ENCODE measurements at places on chromosomes 3 and 15. TPM values are rescaled to one million over a fixed set of nuclear protein-coding genes. Genes with fewer than 3 reads are reported as not detected.

ISLR gene
- 208 TPM for total RNA-seq

DNAJA4 gene
- 26.5 TPM for total RNA-seq

GRIP2 gene
- total RNA-seq: 0.98 TPM

GRCh38 chr3:131350506-131350905 is 31.1 kb upstream of the NUDT16 start:
- H3K4me1 ChIP-seq: no peaks in the 10 kb centered on the region
- H3K4me3 ChIP-seq: no peak overlapping the region
- no peaks in the 10 kb centered on the region for H3K27me3 ChIP-seq
- no peak for DNase-seq

- no peak for DNase-seq
- no peak overlapping the region for H3K4me3 ChIP-seq
- H3K27me3 ChIP-seq: no peaks in the 10 kb centered on the region
- H3K36me3 ChIP-seq: no peaks in the 10 kb centered on the region
These were observed 27.6 kb upstream of the SRPRB start for GRCh38 chr3:133777807-133778568.

- H3K27me3 ChIP-seq: no peaks in the 10 kb centered on the region
- no peaks in the 10 kb centered on the region for H3K4me1 ChIP-seq
- no peak overlapping the region for H3K4me3 ChIP-seq
- DNase-seq: no peak
- no peaks in the 10 kb centered on the region for H3K36me3 ChIP-seq
These were observed 87.5 kb downstream of the RPL39L start for GRCh38 chr3:187051724-187052366.

DNA sequence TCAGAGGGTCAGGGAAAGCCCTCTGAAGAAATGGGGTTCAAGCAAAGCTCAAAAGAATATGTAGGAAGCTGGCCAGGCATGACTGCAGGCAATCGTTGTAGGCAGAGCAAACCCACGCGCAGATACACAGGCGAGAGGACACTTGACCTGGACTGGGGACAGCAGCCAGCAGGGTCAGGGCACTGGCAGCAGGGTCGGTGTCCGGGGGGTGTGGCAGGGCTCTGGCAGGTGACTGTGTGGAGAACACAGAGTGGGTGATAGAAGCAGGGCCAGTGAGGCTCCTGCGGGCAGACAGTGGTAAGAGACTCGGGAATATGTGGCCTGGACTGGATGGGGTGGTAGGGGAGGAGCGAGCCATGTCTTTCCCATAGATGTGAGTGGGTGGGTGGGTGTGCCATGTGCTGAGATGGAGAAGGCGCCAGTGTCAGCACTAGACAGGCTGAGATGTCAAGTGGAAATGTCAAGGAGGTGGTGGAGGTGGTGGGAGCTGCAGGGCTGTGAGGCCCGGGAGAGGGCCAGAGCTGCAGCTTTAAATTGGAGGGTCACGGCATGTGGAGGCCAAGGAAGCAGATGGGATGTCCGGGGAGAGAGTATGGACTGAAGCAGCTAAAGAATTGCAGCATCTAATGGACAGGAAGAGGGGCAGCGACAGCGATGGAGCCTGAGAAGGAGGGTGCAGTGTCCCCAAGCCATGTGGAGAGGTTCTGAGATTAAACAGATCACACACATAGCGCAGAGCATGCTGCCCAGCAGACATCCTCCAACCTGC is 13.4 kb downstream of the TMEM43 start:
- H3K4me1 ChIP-seq: peaks cover 20% of the 10 kb centered on the region
- no peak overlapping the region for H3K4me3 ChIP-seq
- peaks cover 62% of the 10 kb centered on the region for H3K36me3 ChIP-seq
- no peak for DNase-seq
- H3K27me3 ChIP-seq: no peaks in the 10 kb centered on the region

GRCh38 chr3:145678401-145678800 is 482.6 kb downstream of the PLOD2 start:
- H3K27ac ChIP-seq: no peak overlapping the region
- H3K4me3 ChIP-seq: no peak overlapping the region
- DNase-seq: no peak
- no peaks in the 10 kb centered on the region for H3K4me1 ChIP-seq
- H3K27me3 ChIP-seq: no peaks in the 10 kb centered on the region

- no peaks in the 10 kb centered on the region for H3K4me1 ChIP-seq
- H3K27me3 ChIP-seq: no peaks in the 10 kb centered on the region
- no peaks in the 10 kb centered on the region for H3K36me3 ChIP-seq
- no peak overlapping the region for H3K4me3 ChIP-seq
These were observed 383.6 kb upstream of the SEMA6D start for GRCh38 chr15:47333734-47334133.

DNA sequence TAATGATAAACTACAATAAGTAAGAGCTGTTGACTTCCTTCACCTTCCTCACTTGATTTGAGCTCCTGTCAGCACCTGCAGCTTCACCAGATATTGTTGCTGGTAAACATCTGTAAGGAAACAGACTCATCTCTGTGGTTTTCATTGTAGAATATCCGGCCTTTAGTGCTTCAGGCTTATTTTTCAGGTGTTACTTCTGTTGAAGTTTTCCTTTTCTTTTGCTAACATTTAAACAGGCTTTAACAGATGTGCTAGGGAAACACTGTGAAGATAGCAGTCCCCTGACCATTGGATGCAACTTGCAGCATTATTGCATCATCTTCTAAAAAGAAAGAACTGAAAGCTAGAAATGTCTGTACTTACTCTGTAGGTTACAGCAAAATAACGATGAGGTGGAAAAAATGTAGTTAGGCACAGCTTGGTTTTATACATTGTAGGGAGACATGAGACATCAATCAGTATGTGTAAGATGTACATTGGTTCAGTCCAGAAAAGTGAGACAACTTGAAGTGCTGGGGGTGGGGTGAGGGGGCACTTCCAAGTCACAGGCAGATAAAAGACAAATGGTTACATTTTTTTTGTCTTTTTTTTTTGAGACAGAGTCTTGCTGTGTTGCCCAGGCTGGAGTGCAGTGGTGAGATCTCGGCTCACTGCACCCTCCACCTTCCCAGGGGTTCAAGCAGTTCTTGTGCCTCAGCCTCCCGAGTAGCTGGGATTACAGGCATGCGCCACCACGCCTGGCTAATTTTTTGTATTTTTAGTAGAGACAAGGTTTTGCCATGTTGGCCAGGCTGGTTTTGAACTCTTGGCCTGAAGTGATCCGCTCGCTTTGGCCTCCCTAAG is 10.2 kb downstream of the EDEM1 start:
- H3K4me1 ChIP-seq: peaks cover 62% of the 10 kb centered on the region
- no peak for DNase-seq
- no peaks in the 10 kb centered on the region for H3K27me3 ChIP-seq
- H3K36me3 ChIP-seq: peaks cover 37% of the 10 kb centered on the region
- peak overlapping the region; percentile 65 for H3K27ac ChIP-seq

DNA sequence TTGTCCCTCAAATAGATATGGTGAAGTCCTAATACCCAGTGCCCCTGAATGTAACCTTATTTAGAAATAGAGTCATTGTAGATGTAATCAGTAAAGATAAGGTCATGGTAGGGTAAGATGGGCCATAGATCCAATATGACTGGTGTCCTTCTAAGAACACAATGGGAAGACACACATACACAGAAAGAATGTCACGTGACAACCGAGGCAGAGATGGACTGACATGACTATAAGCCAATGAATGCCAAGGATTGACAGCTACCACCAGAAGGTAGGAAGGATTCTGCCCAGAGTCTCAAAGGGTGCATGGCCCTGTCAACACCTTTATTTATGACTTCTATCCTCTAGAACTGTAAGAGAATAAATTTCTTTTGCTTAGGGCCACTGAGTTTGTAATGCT is 231.2 kb downstream of the IL5RA start:
- H3K27me3 ChIP-seq: no peaks in the 10 kb centered on the region
- no peaks in the 10 kb centered on the region for H3K4me1 ChIP-seq
- DNase-seq: no peak
- H3K36me3 ChIP-seq: no peaks in the 10 kb centered on the region
- no peak overlapping the region for H3K4me3 ChIP-seq
- H3K27ac ChIP-seq: no peak overlapping the region

DNA sequence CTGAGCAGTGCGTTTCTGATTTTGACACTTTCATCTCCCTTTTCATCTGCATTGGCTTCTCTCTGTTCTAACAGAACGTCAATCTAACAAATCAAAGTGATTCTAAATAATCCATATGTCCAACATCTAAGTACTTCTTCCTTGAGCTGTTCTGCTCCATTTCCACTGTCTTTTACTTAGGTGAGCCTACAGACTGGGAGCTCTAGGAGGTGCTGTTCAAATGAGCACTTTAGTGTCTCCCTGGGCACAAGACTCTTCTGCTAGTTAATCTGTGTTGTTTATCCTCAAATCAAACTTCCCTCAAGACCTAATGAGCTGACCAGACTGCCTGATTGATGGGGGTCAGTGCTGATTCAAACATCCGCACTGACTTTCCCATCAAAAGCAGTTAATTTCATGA is 408.1 kb downstream of the WDR72 start:
- H3K4me3 ChIP-seq: no peak overlapping the region
- H3K36me3 ChIP-seq: no peaks in the 10 kb centered on the region
- no peak for DNase-seq
- no peaks in the 10 kb centered on the region for H3K27me3 ChIP-seq
- no peak overlapping the region for H3K27ac ChIP-seq

DNA sequence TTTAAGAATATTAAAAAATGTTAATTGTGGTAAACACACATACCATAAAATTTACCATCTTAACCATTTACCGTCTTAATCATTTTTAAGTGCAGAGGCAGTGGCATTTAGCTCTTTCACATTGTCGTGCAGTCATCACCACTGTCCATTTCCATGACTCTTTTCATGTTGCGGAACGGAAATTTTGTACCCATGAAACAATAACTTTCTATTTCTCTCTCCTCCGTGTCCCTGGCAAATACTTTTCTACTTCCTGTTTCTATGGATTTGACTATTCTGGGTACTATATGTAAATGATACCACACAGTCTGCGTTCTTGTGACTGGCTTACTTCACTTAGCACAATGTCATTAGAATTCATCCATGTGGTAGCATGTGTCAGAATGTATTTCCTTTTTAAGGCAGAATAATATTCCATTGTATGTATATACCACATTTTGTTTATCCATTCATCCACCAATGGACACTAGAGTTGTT is 27.9 kb downstream of the AKAP13 start:
- no peak for DNase-seq
- peak overlapping the region; percentile 10 for H3K27ac ChIP-seq
- no peaks in the 10 kb centered on the region for H3K27me3 ChIP-seq
- H3K4me1 ChIP-seq: peaks cover 78% of the 10 kb centered on the region
- no peaks in the 10 kb centered on the region for H3K36me3 ChIP-seq

DNA sequence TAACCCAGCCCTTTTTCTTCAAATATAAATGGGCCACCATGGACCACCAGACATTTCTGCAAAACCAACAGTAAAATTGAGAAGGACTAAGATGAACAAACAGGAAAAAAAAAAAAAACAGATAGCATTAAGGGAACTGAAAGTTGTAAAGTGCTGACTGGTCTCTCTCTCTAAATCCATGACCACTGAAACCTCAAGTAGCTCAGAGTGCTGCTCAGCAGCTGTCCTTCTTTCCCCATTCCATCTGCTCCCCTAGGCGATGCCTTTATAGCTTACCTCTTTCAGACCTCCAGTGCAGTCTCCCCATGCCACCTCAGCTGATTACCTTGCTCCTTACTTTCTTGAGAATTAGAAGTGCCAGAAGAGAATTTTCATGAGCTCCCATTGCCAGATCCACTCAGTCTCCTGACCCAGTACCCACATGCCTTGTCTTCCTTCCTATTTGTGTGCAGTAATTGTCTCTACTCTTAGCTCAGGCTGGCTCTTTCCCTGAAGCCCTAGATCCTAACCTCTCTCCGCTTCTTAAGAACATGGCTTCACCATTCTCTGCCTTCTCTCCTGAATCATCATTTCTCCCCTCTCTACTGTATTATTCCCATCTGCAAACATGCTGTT is 23.9 kb upstream of the XIRP1 start:
- no peaks in the 10 kb centered on the region for H3K27me3 ChIP-seq
- no peak overlapping the region for H3K27ac ChIP-seq
- H3K36me3 ChIP-seq: no peaks in the 10 kb centered on the region
- no peak overlapping the region for H3K4me3 ChIP-seq

DNA sequence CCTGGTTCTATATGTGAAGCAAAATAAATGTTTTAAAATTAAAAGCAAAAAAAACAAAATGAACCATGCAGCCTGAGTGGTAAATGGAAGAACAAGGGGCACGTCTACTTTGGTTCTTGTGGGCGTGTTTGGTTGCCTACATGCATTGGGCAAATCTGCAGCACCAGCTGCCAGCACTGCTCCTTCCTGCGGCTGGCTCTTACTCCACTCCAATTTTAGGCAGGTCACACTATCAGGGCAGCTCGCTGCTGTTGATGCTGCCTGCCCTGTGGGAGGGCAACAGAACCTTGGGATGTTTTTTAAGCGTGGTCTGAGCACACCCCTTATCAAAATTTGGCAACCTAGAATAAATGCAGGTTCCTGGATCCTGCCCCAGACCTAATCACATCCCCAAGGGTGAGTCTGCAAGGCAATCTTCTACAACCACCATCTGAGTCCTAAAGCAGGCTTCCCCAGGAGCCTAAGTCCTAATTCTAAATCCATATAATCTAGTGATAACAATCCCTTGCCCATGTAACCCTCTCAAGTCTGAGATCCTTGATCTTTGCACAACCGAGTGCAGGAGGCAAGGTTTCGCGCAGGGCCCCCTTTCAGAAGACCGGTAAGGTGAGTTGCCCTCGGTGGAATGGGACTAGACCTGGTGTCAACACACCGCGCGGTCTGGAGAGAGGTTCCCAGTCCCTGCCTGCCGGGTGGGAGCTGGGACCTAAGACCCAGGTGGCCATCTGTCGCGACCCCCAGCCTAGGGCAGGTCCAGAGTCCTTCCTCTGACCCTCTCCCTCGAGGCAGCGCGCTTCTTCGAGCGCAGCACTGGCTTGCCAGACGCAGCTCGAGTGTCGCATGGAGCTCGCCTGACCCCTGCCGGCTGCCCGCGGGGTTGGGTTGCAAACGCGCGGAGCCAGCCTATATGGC is 15.9 kb downstream of the IVD start:
- DNase-seq: no peak
- no peaks in the 10 kb centered on the region for H3K27me3 ChIP-seq

DNA sequence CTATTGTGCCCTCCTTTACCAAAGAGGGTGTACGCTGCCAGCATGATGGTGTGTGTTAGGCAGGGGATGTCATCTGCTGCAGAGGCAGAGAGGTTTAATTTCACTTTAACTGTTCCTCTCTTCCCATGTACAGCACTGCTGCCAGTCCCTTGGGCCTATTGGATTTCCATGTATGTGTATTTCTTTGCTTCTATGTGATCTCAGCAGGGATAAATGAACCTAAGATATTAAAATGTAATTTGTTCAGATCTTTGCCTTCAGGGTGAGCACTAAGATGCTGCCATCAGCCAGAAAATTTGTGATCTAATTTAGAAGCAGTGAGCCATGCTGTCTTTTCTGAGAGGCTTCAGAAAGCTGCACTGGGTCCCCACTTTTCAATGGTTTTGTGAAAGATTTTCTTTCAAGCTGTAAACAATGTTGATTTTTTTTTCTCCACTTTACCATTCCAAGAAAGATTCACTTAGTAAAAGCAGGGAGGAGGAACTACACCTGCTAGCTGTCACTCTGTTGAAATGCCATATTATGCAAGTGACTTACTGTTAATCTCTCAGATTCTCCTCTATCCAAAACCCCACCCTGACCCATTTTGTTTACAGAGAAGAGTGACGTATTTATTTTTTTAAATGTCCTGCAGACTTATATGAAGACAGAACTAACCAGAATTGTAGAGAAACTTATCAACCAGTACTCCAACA is 261.9 kb downstream of the TBL1XR1 start:
- no peaks in the 10 kb centered on the region for H3K36me3 ChIP-seq
- no peak overlapping the region for H3K27ac ChIP-seq
- no peak overlapping the region for H3K4me3 ChIP-seq
- no peak for DNase-seq
- no peaks in the 10 kb centered on the region for H3K27me3 ChIP-seq
- peaks cover 6% of the 10 kb centered on the region for H3K4me1 ChIP-seq

- peaks cover 6% of the 10 kb centered on the region for H3K4me1 ChIP-seq
- no peaks in the 10 kb centered on the region for H3K27me3 ChIP-seq
- no peaks in the 10 kb centered on the region for H3K36me3 ChIP-seq
- H3K4me3 ChIP-seq: no peak overlapping the region
- no peak for DNase-seq
These were observed 282.6 kb downstream of the KLF13 start for GRCh38 chr15:31609258-31609681.

All from vagina (tissue), 2 donors.